Cardiac fibroblast (primary cell): ENCODE measurements at places on chromosomes 16 and 17.
A peak's percentile ranks its signal among the peaks of the same experiment; 100 is the strongest.

DNA sequence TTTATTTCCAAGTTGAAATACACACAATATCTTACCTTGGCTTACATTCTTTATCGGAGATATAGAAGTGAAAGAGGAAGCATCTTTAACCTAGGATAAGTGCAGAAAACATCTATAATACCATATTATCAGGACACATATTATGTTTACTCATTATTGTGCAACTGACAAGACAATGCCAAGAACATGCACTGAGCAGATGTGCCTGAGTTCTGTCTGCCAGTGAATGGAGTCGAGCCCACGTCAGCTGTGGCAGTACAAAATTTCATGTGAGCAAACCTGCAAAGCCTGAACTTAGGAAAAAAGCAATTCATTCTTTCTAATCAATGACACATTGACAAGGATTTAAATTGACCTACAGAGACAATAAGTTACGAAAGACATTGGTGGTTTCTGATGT, 154.4 kb downstream of the AXIN2 start:
- DNase-seq, result peak; percentile 49

DNA sequence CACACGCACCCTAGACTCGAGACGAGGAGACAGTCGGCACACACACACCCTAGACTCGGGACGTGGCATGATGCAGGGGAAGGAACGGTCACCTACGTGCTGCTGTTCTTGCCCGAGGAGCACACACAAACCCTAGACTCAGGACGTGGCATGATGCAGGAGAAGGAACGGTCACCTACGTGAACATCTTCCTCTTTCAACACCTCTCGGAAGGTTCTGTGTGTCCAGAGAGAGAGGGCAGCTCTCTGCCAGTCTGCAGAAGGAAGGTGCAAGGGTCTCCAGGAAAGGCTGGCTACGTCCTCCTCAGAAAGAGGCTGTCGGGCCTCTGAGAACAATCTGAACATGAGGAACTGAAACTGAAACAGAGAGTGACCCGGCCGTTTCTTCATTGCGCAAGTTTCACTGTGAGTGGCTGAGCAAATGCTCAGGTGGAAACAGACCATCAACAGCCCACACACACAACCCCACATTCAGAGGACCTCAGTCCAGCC, 43.4 kb downstream of the ZNF276 start:
- DNase-seq, result no peak

DNA sequence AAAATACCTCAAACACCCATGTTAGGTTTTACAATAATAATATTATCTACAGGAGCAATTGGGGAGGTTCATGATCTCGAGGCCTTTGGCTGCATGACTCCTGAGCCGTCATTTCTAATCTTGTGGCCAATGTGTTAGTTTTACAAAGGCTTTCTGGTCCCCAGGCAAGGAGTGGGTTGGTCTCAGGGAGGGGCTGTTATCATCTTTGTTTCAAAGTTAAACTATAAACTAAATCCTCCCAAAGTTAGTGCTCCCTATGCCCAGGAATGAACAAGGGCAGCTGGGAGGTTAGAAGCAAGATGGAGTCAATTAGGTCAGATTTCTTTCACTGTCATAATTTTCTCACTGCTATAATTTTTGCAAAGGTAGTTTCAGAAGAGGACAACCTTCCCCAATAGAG, 9.1 kb upstream of the CCL5 start:
- DNase-seq, result no peak

- peak; percentile 71 for DNase-seq
Observed at GRCh38 chr16:11356573-11357331, 11.5 kb downstream of the RMI2 start.

DNA sequence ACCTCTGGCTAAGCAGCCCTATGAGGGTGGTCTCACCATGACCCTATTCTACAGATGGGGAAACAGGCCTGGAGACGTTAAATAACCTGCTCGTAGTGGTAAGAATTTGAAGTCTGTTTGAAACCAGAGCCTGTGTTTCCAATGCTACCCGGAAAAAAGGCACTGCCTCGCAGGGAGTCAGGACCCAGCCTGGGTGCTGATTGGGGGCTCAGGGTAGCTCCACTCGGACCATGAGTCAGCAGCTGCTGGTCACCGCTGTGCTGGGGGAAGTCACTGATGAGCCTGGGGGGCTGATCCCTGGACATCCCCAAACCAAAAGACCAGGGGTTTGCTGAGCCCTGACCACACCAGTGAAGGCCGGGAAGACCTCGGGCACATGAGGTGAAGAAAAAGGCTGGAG, 9.4 kb upstream of the PLD6 start:
- DNase-seq, result no peak

- DNase-seq, result no peak
Observed at GRCh38 chr17:6356562-6356961, 78.4 kb downstream of the AIPL1 start.

- no peak for DNase-seq
Observed at GRCh38 chr17:36494674-36495073, 8.2 kb downstream of the ZNHIT3 start.

DNA sequence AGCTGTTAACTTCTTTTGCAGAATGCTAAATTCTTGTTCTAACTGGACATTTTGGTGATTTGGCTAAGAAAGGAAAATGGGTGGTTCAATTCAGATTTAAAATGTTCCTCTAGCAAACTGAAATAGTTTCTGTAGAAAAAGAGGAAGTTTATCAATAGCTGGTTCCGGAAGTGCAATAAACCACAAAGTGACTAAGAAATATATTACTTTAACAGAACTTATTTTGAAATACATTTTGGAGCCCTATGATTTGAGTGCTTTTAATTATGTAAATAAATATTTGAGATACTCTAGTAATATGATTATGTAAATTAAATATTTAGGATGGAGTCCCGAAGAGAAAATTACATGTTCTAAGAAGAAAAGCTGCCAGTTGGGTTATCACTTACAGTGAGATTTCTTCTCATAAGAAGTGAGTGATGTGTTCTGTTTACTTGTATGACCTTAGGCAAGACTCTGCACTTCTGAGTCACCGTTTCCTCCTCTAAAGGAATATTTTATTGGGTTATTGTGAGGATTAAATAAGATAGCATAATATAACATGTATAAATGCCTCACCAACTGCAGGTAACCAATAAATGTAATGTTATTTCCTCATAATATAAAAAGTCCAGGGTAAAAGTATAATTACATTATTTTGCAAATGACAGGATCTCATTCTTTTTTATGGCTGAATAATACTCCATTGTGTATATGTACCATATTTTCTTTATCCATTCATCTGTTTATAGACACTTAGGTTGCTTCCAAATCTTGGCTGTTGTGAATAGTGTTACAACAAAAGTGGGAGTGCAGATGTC, at the start of gene EVI2B:
EVI2B (minus strand) TSS at position 73 of the 800 bp plus-strand sequence. CDS start 8,445 bp downstream, outside the sequence.
- peak; percentile 65 for DNase-seq

- DNase-seq, result no peak
Observed at GRCh38 chr17:53819956-53820355, 2.8 kb upstream of the KIF2B start.

DNA sequence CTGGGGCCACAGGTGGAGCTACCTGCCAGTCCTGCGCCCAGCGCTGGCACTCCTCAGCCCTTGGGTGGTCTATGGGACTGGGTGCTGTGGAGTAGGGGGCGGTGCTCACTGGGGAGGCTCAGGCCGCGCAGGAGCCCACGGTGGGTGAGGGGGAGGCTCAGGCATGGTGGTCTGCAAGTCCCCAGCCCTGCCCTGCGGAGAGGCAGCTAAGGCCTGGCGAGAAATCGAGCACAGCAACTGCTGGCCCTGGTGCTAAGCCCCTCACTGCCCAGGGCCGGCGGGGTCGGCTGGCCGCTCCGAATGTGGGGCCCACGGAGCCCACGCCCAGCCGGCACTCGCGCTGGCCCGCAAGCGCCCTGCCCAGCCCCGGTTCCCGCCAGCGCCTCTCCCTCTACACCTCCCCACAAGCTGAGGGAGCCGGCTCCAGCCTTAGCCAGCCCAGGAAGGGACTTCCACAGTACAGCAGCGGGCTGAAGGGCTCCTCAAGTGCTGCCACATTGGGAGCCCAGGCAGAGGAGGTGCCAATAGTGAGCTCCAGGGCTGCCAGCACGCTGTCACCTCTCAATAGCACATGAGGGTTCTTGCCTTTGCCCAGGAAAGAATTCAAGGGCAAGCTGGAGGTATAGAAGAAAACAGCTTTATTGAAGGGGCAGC, 11.0 kb upstream of the EEF2KMT start:
- no peak for DNase-seq

DNA sequence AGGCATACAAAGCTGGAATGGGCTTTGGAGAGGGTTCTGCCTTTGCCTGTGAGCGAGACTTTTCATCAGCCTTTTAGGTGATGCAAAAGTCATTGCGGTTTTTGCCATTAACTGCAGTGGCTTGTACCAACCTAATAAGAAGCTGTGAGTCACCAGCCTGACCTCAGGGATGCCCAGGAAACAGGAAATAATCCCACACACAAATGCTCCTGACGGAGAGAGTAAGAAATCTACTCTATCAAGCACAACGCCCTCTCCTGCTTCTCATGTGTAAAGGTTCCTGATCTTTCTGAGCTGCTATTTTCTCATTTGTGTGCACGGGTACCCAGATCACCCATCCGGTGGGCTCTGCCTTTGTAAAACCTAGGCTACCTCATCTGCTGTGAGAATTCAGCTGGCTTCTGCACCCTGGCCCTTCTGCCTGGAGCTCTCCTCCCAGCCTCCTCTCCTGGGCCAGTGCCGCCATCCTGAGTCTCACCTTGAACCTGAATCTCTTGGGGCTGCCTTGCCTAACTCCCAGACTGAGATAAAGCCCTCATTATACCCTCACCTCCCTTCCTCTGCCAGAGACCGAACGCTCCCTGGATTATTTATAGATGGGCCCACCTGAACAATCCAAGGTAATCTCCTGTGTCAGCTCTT, 299.7 kb downstream of the C16orf95 start:
- peak; percentile 86 for DNase-seq

- no peak for DNase-seq
Observed at GRCh38 chr17:77887110-77887463, 71.4 kb upstream of the TNRC6C start.

GRCh38 chr17:75147878-75148546, 6.3 kb downstream of the JPT1 start:
- no peak for DNase-seq

DNA sequence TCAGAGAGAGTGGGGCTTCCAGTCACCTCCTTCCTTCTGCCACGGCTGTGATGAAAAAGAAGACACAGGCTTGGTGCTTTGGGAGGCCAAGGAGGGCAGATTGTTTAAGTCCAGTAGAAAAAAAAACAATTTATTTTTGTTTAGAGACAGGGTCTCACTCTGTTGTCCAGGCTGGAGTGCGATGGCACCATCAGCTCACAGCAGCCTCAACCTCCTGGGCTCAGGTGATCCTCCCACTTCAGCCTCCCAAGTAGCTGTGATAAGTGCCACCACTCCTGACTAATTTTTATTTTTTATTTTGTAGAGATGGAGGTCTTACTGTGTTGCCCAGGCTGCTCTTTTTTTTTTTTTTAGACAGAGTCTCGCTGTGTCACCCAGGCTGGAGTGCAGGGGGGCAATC, 2.7 kb upstream of the MVD start:
- no peak for DNase-seq

DNA sequence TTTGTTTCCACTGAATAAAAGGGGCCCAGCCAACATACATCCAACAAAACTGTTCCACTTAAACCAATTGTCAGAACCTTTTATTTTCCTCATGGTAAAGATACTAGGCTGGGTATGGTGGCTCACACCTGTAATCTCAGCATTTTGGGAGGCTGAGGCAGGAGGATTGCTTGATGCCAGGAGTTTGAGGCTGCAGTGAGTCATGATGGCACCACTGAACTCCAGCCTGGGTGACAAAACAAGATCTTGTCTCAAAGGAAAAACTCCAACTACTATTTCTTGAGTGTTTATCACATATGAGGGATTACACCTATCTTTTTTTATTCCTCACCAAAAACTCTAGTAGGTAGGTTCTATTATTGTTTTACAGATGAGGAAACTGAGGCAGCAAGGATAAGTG, 4.7 kb upstream of the PSMC5 start:
- DNase-seq, result no peak

DNA sequence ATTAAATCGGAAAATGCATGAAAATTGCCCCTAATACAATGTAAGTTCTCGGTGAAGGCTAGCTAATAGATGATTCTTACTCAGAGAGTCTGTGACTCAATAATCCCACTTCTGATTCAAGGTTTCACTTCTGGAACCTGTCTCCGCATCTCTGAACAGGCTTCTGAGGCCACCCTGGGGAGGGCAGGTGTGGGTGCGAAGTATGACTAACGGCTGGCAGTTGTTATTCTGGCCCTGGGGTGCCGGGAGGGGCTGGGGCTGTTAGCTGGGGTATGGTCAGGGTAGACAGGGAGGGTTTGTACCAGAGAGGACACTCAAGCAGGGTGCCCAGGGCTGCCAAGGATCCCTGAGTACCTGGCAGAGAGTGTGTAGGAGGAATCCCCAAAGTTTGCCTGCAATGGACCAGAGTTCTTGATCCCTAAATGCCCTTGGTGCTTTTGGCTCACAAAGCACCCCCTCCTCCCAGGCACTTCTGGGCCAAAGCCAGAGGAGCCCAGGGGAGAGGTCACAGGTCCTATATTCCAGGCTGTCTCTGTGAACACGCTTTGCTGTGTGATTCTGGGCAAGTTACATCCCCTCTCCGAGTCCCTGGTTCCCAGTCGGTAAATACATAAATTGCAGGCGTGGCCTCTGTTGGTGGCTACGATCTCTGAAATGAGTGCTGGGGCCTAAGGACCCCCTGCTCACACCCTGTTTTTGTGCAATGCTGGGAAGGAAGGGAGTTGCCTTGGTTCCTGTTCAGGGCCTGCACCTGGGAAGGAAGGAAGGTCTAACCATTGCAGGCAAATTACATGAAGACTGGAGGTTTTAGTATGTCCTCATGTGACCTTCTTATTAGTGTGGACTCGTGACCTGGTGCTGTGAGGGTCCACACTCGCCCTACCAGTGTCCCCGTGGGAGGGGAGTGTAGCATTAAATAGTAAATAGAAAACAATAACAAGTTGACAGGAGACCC, 49.9 kb upstream of the CPNE2 start:
- DNase-seq, result peak; percentile 42

DNA sequence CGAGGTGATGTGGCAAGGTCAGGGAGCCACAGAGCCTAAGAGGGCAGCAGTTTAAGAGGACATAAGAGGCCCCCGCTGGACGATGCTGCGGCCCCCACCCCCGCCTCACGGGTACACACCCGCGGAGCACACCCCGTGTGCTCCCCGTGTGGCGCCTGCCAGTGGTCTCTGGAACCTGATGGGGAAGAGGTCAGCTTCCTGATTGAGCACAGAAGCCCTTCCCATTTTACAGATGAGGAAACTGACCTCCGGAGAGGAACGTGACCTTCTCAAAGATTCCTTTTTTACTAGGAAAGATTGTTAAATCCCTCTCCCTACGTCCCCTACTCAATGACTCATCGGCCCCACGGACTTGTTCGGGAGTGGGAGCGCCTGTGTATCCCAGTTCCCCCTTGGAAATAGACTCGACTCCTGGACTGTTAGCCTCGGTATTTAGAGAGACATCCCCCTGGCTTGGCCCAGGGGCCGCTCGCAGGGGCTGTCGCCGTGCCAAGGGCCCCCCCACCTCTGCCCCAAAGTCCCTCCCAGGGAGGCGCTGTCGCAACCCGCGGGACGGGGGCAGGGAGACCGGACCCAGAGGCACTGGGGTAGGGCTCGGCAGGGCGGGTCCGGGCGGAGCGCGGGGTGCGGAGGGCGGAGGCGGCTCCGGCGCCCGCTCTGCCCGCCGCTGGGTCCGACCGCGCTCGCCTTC, at the start of gene ABCC3:
ABCC3 (plus strand) TSS at position 658 of the 691 bp plus-strand sequence. CDS start 56 bp downstream, outside the sequence.
- peak; percentile 53 for DNase-seq

GRCh38 chr16:10983159-10983558, 38.8 kb downstream of the CLEC16A start:
- no peak for DNase-seq

- no peak for DNase-seq
Observed at GRCh38 chr16:1330260-1330914, 3.1 kb upstream of the BAIAP3 start.
